Left ventricle myocardium inferior (tissue), 1 donor: ENCODE measurements at places on chromosomes 2 and 18. TPM values are rescaled to one million over a fixed set of nuclear protein-coding genes. Genes with fewer than 3 reads are reported as not detected.

GRCh38 chr2:153100151-153100550, 378.4 kb downstream of the RPRM start:
- no peak for DNase-seq

CLEC4F gene
- not detected for total RNA-seq

UGT1A7 gene
- total RNA-seq, result not detected

DNA sequence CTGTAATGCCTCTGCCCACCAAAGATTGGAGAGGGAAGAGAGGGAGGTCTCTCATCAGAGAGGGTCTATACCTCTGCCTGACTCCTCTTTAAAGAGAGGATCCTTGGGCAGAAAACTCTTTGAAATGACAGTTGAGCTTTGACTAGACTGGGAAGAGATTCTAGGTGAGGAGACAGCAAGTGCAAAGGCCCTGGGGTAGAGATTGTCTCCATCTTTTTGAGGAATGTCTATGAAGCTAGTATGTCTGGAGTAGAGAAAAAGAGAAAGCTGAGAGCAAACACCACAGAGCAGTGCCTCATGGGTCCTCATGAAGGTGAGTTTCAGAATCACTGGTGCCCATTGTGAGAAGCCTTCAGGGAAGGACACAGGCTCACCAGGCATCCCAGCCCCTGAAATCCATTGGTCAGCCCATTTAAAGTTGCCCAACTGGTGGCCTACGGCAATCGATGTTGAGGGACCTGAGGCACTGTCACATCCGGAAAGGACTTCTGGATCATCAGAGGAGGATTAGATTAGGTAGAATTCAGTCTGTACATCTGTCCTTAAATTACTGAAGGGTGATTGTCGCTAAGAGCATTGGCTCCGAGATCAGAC, 31.5 kb downstream of the LBH start:
- no peak for DNase-seq

GRCh38 chr2:96692094-96692971, 47.5 kb downstream of the LMAN2L start:
- no peak for DNase-seq

B3GNT7 gene
- 2.4 TPM for total RNA-seq

- DNase-seq, result no peak
These were observed 39.1 kb upstream of the PLEKHM3 start for GRCh38 chr2:208064220-208064961.

DNA sequence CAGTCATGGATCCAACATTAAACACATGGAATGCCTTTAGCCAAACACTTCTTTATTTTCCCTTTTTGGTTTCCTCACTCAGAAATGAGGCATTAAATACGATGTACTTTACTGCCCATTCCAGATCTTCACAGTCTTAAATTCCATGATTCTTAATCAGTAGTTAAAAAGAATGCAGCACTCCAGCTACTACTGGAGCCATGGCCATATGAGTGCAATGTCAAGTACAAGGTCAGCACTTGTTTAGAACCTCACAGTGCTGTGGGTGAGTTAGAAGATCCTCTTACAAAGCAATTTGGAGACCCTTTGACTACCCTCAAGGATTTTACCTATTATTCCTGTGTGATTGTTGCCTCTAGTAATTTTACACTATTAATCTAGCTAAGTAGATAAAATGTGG, 550.3 kb upstream of the LRRTM1 start:
- no peak for DNase-seq

GRCh38 chr18:45828917-45829811, 3.7 kb downstream of the SIGLEC15 start:
- no peak for DNase-seq

POLR1B gene
- 11.7 TPM for total RNA-seq

GRCh38 chr2:217857624-217858506, 144.9 kb downstream of the TNS1 start:
- peak; percentile 71 for DNase-seq
